ENCODE measurements at places on chromosomes 2 and 18.

- DNase-seq, result no peak
These were observed 187.0 kb downstream of the MREG start for GRCh38 chr2:215826376-215826775.

DNA sequence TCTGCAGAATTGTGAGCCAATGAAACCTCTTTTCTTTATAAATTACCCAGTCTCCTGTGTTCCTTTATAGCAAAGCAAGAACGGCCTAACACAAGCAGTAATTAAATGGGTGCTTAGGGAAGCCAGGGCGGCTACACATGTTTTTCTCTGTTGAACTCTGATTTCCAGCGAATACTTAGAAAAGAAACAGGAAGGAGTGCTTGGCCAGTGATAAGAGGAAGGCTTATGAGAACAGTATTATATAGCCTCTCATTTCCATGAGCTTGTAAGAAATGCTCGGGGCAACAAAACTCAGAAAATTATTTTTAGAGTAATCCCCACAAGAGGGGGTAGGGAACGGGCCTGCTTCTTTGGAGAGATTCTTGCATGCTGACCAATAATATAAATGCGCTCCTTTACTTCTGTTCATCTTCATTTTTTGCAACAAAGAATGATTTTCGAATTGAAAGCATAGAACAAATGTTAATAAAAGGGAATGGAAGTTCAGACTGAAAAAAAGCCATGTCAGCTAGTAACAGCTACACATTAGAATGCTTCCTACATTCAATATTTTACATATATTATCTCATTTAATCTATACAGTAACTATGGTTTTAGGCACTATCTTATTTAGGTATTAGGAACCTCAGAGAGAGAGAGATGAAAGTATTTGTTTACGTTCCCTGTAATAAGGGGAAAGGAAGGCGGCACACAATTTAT, 49.7 kb upstream of the CCDC85A start:
- DNase-seq, result no peak

DNA sequence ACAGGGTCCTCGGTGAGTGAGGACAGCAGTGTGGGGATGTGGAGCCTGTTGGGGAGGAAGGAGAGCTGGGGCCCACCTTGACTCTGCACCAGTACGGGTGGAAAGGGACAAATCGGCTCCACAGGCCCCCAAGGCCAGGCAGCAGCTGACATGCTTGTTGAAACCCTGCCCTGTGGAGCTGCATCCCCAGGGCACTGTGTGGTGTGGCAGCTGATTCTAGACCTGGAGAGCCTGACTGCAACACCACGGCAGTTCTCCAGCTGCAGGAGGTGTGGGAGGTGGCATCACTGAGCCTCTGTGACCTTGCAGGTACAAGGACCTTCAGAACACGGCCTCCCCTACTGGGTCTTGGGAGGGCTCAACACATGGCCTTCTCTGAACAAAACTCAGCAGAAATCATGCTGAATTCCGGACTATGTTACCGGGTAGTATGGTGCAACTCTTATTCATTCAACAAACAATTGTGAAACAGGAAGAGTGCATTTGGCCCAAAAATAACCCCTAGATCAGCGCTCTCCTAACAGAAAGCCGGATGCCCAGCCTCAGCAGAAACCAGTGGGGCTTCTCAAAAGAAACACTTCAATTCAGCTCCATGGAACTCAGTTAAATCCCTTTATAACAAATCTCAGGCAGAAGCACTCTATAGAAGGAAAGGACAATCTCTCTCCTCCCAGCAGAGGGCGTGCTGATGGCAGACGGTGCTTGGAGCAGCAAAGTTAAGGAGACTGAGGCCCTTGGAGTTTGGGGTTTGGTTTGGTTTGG, 104.4 kb upstream of the SALL3 start:
- no peak for DNase-seq

DNA sequence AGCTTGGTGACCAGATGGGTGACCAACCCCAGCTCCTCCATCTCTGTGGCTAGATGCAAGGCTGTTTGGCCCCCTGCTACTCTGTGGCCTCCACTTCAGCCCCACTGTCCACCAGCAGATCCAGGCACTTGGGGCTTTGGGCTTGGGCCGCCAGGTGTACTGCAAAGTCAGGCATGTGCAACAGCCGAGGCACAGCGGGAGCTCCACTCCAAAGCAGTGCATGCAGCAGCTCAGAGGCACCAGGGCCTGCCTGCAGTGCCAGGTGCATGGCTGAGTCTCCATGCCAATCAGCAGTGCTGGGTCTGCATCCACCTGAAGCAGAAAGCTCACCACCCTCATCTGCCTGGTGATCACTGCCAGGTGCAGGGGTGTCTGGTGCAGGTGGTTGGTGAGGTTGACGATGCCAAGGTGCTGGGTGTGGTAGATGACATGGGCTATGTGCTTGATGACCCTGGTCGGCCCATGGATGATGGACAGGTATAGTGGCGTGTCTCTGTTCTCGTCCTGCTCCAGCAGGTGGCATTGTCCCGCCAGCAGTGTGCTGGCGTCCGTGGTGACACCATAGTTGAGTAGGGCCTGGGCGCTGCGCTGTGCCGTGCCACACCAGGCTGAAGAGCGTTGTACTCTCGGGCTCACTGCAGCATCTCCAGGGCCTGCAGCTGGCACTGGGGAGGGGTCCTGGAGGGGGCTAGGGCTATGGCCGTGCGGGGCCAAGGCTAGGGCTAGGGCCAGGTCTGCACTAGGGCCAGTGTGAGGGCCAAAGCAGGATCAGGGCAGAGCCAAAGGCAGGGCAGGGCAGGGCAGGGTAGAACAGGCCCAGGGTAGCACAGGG, 1.0 kb upstream of the ANKRD62 start:
- no peak for DNase-seq

Data from GM18507 (cell line).